ENCODE measurements at places on chromosomes 6 and 20.

DNA sequence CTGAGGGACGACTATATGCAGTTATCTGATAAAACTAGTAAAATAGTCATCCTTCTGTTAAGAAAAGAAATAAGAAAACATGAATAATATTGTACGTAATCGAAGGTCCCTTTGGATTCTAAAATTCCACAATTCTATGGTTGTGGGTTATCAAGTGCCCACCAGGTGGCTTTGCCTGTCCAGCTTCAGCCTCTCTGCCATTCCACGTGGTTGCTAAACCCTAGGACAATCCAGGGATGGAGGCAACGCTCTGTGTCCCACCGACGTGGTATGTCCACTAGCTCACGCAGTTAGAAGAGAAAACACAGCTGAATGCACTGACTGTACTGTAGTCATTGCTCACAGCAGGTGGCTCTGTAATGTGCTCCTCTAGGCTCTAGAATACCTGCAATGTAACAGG, 349.3 kb downstream of the FARS2 start:
- DNase-seq, result no peak

GRCh38 chr20:37390503-37390890, 44.6 kb downstream of the SRC start:
- no peak for DNase-seq

GRCh38 chr6:56699066-56699654, 56.5 kb upstream of the DST start:
- DNase-seq, result no peak

- peak; percentile 72 for DNase-seq
These were observed 74.2 kb upstream of the PHIP start for GRCh38 chr6:79152269-79152737.

- DNase-seq, result no peak
These were observed 24.8 kb downstream of the GNAS start for GRCh38 chr20:58877050-58877975.

GRCh38 chr20:22490287-22491193, 93.8 kb downstream of the FOXA2 start:
- DNase-seq, result peak; percentile 94

DNA sequence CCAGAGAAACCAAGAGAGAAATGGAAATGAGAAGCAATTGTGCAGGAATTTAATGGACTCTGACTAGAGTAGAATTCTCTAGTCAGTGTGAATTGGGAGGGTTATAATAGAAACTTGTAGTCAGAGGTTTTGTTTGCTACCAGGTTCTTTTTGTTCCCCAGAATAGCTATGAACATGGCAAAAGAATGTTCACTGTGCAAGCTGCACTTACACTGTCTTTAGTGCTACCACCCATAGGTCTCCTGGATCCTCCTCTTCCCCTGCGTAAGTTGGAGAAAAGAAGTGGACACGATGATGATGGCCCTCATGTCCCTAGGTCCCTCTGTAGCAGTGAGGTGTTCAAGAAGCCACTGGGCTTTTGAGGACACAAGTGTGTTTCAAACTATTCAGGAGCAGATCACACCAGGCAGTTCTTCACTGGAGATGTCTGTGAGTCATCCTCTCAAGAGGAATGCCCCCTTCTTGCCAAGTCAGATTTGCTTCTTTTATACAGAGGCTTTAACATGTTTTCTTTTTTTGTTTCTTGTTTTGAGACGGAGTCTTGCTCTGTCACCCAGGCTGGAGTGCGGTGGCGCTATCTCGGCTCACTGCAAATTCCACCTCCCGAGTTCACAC, 47.6 kb upstream of the SMIM8 start:
- DNase-seq, result no peak

- peak; percentile 58 for DNase-seq
These were observed 24.7 kb upstream of the HDAC2 start for GRCh38 chr6:113995634-113996033.

DNA sequence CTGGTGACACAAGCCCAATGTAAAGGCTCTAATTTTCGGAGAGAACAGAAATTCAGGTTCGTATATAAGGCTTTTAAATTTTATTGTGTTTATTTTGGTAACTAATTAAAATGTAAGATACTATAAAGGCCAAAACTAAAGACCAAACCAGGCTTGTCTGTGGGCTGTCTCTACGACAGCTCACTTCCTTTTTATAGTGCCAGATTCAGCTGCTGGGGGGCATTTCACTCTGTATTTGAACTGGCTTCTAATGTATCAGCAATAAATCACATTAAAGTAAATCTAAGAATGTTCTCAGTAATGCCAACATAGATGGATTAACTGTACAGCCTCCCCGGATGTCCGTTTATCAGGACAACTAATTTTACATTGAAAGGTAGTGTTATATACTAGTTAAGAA, 31.1 kb upstream of the STXBP5 start:
- DNase-seq, result no peak

GRCh38 chr20:49893242-49894072, 21.9 kb downstream of the SPATA2 start:
- DNase-seq, result no peak

GRCh38 chr6:12602951-12603672, 113.5 kb upstream of the PHACTR1 start:
- peak; percentile 19 for DNase-seq

DNA sequence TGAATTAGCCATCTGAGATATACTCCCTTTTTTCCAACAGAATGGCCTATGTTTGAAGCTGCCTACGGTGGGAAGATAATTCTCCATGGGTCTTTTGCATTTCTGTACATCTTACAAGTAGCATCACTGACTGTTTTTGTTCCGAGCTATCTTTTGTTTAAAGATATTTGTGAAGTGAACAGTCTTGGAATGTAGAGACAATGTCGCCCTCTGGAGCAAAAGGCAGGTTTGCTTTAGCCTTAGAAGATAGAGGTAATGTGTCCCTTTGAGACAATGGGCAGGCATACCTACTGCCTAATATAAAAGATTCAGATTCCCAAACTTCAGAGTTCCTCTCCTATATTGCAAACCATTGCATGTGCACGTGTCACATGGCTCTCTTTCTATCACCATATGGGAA, 347.8 kb upstream of the CNR1 start:
- no peak for DNase-seq

DNA sequence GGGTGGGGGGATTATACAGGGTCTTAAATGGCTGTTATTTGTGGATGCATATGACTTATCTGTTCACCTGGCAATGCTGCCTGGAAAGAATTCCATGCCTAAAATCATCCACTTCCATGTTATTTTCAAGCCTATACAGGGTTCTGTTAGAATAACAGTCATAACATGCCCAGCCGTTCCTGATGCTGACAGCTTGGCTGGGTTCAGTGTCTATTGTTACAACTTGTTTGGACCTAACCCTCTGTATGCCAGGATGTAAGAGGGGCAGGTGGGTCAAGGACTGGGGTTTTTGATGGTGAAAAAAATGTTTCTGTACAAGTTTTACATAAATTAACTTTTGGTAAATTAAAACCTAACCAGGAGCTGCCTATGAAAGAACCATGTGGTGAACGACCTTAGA, 79.8 kb downstream of the GINS1 start:
- no peak for DNase-seq

- peak; percentile 70 for DNase-seq
These were observed 13.8 kb upstream of the GTF3C6 start for GRCh38 chr6:110944681-110945151.

DNA sequence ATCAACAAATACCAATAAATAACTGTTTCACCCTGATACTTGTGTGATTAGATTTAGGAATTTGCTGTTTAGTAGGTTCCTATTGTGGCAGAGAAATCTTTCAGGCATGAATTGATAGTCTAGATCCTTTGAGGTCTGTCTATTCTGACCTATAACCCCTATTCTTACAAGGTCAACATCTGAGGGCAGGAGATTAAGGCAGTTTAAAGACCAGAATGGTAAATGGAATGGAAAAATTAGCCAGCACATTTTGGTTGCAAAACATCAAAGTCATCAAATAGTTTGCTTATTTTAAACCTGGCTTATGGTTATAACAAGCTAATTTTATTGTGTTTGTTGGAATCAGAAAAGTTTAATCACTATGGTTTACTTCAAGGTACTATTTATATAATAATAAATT, 78.4 kb downstream of the LIN28B start:
- no peak for DNase-seq

GRCh38 chr20:22576273-22576672, 8.1 kb downstream of the FOXA2 start:
- DNase-seq, result no peak

DNA sequence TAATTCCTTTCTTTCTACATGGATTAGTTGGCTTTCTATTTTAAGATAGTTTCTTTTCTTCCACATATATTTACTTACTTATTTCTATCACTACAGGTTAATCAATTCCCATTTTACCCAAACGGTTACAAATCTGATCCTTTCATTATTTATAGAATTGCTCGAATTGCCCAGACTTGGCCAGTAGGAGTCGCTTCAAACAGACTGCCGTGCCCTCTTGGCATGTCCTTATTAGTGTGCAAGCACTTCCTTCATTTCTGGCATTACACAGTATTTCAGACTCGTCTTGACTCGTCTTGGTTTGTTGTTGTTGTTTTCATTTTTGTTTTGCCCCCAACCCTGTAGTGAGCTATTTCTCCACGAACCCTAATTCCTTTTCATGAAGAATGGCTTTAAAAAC, 74.6 kb downstream of the SAMD3 start:
- DNase-seq, result no peak

- peak; percentile 61 for DNase-seq
These were observed 5.7 kb downstream of the CABLES2 start for GRCh38 chr20:62401331-62401779.

DNA sequence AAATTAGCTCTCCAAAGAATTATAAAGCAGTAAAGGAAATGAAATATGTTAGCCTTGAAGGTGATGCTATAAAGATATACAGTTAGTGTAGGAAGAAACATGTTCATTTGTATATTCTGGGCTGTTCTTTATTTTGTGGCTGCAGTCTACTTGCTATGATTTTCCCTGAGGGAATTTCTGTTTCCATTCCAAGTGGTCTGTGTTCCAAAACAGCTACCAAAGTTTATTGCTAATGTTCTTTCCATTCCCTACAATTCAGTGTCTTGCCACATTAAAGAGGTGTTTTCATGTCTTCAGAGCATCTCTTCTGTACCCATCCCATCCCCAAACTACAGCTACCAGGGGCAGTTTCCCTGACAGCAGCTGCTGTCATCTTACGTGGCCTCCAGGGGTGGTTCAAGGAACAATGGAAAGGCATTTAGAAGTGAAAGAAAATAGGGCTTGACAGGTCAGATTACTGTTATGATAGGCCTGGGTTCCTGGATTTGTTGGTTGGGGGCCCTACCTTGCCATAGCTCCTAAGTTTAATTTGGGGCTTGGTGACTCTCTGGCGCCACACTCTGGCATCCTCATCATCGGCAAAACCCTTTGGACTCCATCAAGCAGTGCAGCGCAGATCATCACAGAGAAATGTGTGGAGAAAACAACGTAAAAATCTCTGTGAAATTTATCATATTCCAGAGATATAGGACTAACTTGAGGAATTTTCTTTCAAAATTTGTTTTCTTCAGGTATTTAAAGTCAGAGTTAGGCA, 33.8 kb upstream of the AIG1 start:
- DNase-seq, result no peak

GRCh38 chr6:152478377-152479010, 158.7 kb downstream of the SYNE1 start:
- no peak for DNase-seq

GRCh38 chr6:161265975-161266374, 7.9 kb downstream of the AGPAT4 start:
- DNase-seq, result no peak

GRCh38 chr6:125503181-125503580, 201.4 kb upstream of the HDDC2 start:
- DNase-seq, result no peak

DNA sequence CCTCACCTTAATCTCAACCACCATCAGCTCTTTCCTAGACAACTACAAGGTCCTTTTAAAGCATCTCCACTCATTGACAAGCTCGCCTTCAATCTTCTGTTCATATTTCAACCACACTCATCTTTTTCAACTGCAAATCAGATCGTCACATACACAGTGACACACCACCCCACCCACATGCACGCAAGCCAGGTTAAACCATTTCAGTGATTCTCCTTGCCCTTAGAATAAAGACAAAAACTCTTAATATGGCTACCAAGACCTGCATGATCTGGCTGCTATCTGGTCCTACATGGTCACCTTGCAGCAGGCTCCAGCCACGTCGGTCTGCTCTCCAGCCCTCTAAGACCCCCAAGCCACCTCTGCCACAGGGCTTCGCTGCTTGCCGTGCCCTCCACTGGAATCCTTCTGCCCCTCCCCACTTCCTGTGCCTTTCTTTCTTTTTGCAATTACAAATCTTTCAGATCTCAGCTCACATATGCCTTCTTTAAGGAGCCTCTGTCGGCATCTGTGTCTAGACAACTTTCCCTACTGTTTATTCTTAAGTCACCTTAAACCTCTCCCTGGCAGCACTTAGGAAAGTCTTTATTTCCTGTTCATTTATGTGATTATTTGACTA, 507.3 kb upstream of the ARID1B start:
- DNase-seq, result no peak

GRCh38 chr6:143408151-143408786, 42.2 kb downstream of the ADAT2 start:
- no peak for DNase-seq

DNA sequence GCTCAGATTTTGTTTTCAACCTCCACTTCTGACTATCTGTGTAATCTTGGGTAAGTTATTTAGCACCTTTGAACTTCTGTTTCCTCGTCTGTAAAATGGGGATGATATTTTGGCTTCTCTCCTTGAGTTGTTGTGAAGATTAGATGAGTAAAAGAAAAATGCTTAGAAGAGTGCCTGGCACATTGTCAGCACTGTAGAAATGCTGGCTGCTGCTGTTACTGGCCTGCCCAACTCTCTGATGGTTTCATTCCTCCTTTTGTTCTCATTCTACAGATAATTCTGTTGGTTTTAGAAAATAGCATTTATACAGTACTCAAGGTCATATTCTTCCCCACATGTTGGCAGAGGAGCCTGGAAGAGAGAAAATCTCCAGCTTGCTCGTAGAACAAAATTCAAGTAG, 547.2 kb upstream of the JAG1 start:
- no peak for DNase-seq

DNA sequence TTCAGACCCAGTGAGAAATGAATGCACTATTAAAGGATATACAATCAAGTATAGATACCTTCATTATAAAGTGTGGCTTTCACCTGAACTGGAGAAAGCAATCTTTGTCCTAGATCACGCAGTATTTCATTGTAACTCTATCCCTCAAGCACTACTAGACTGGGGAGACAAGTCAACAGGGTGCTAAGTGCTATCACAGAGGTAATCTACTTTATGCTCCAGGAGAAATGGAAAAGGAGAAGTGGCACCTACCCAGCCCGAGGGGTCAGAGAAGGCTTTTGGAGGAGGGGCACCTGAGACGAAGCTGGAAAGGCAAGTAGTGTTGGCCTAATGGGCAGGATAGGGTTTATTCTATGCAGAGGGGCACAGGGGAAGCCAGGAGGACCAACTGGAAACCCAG, 17.1 kb downstream of the ZHX3 start:
- no peak for DNase-seq

DNA sequence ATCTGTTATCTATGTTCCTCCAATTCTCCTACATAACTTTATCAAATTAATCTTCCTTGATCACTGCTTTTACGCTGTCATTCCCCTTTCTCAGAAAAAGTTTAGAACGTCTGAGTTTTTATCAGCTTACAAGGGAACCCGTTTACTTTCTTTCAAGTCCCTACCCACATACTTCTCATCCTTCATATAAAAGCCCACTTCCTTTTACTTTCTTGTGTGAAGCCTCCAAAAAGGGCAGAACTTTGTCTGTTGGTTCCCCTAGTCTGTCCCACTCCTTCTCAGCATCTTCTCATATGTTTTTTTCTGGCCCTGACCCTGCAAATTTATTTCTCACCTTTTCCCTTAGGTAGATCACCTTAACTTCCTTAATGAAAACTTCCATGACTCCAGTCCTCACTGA, 106.1 kb downstream of the TFAP2B start:
- DNase-seq, result no peak

GRCh38 chr20:41030061-41030460, 1.4 kb downstream of the TOP1 start:
- DNase-seq, result no peak
